ENCODE measurements at places on chromosomes 11 and 22.
A peak's percentile ranks its signal among the peaks of the same experiment; 100 is the strongest.

GRCh38 chr11:83355391-83355790, 69.2 kb upstream of the CCDC90B start:
- DNase-seq = no peak

DNA sequence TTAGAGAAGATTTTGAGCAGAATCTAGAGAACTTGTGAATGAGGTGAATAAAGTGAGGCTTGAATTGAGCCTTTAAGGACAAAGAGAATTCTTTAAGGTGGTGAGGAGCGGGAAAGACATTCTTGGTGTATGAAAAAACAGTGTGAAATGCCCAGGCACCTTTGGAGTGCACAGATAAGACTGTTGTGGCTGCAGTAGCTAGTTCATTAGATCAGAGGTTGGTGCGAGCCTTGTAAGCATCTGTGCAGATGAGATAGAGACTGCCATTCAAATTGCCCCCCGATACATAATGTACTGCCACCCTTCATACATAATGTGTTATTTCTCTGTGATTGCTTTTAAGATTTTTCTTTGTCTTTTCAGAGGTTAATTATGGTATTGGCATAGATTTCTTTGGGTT, 31.3 kb downstream of the ATXN10 start:
- no peak for DNase-seq

DNA sequence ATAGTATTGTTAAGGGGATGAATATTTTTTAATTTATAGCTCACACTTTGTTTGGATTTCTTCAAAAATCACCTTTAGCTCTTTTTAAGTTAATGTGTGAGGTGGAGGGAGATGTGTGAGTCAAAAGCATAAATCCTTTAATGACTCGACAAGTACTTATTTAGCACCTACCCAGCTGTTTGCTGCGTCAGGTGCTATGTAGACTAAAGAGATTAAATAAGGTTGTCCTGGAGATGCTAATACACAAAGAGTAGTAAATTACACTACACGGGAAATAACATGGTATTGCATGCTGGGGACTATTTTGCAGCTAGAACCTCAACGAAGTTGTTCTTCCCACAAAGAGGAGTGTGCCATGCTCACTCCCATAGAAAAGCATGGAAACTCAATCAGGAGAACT, 583.3 kb upstream of the TENM4 start:
- DNase-seq = no peak

DNA sequence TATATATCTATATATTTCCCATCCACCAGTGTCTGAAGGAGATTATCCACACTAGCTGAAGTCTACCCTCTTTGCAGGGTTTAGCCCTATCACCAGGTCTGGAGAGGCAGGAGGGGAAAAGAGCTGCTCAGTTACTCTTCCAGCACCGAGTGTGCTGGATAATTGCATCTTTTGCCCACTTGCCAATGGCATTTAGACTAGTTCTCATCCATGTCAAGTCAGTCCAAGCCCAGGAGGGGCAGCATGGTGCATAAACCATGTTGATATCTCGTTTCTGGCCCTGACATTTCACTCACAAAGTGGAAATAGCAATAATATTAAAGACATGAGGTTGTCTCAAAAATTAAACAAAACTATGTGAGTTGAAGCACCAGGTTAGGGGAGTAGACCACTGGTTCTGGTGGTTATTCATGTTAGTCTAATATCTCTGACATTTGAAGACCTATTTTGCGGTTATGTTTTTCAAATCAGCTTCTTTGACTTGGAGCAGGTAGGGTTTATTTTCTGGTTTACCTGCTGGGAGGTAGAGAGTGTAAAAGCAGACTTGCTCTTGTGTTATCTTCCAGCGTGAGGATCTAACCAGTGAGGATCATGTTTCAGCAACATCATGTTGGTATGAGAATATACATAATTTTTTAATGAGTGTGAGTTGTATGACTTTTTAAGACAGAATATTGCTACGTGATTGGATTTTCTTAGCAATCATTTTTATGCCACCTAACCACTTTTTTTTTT, 273.2 kb upstream of the KIRREL3 start:
- DNase-seq = no peak

- DNase-seq = no peak
These were observed 2.4 kb downstream of the CSDC2 start for GRCh38 chr22:41563051-41563711.

DNA sequence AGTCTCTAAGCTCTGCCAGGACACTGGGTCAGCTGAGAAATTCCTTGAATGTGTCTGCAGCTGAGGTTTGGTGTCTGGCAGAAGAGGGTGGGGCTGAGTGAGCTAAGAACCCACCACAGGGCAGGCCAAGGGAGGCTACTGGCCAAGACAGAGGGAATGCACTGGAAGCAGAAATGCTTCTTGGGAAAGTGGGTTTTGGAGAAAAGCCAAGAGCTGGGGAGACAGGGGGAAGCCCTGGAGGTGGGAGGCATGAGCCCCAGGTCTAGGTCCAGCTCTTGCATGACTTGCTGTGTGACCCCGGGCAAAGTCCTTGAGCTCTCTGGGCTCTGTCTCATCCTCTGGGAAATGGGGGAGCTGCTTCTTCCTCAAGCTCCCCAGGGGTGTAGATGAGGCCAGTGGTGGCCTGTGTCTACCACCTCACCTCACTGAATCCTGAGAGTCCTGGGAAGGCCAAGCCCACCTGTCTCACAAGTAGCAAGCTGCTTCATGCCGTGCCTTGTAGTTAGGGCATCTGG, 2.3 kb downstream of the MMP11 start:
- no peak for DNase-seq

- DNase-seq = peak; percentile 23
These were observed 600 bp downstream of the FCHSD2 start for GRCh38 chr11:73141309-73142127.

DNA sequence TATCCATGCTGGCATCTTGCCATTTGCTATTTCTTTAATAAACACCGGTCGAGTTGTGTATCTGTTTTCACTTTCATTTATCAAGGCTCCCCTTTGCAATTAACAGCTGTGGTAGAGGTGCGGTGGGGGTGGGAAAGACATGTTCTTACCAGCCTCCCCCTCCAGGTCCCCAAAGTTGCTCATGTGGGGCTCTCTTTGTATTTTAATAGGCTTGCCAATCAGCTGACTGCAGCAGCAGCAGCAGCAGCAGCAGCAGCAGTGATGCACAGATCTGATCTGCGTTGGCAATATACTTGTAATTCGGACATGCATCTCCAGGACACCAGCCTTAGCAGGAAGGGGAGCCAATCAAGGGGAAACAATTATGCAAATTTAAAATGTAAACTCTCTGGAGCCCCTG, 40.3 kb upstream of the E2F8 start:
- DNase-seq = no peak

Measured in stimulated activated CD8-positive, alpha-beta memory T cell treated with anti-CD3 and anti-CD28 coated beads, Interleukin-7, amount 100 ng/mL, for 24 hours (primary cell).